ENCODE measurements at places on chromosomes 13 and 19.
A peak's percentile ranks its signal among the peaks of the same experiment; 100 is the strongest.

- peak; percentile 9 for DNase-seq
These were observed 564.1 kb downstream of the DCT start for GRCh38 chr13:93915269-93915809.

GRCh38 chr13:97228850-97229521 lies 6.9 kb downstream of the MBNL2 start:
- peak; percentile 40 for DNase-seq

- DNase-seq, result peak; percentile 17
These were observed 156.3 kb upstream of the FNDC3A start for GRCh38 chr13:48819376-48819775.

GRCh38 chr19:1861599-1862031 lies 1.8 kb downstream of the KLF16 start:
- peak; percentile 40 for DNase-seq

DNA sequence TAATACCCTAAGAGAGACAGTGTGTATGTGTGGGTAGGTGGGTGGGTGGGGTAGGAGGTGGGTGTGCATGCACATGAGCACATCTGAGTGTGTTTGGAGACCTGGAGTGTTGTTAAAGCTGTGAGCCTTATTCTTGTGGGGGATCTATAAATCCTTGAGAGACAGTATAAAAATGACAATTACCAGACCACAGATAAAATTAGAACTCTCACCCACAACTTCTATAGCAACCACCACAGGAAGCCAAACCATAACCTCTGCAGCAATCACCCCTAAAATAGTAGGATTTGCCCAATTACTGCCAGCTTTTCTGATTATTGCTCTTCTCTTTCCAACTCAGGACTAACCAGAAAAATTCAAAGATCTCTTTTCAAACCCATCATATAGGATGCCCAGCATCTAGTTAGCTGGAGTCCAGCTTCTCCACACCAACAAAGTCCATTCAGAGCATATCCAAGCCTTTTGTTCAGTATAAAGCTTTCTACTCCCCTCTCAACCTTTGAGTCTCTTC lies 93.4 kb upstream of the SLITRK1 start:
- DNase-seq, result peak; percentile 1

DNA sequence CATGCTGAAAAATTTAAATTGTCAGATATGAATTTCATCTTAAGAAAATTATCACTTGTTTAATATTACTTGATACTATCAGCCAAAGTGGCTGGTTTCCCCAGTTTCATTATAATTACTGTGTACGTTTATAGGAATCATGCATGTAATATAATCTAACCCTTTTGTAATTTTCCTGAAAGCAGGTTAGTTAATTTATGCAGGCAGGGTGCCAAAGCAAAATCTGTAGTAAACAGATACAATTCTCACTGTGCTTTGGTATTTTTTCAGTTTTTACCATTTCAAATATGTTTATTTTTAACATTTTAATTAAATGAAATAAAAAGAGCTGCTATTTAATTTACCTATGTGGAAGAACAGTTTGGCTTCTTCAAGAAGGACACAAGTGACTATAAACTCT lies 1227.5 kb upstream of the MIR17HG start:
- DNase-seq, result no peak

DNA sequence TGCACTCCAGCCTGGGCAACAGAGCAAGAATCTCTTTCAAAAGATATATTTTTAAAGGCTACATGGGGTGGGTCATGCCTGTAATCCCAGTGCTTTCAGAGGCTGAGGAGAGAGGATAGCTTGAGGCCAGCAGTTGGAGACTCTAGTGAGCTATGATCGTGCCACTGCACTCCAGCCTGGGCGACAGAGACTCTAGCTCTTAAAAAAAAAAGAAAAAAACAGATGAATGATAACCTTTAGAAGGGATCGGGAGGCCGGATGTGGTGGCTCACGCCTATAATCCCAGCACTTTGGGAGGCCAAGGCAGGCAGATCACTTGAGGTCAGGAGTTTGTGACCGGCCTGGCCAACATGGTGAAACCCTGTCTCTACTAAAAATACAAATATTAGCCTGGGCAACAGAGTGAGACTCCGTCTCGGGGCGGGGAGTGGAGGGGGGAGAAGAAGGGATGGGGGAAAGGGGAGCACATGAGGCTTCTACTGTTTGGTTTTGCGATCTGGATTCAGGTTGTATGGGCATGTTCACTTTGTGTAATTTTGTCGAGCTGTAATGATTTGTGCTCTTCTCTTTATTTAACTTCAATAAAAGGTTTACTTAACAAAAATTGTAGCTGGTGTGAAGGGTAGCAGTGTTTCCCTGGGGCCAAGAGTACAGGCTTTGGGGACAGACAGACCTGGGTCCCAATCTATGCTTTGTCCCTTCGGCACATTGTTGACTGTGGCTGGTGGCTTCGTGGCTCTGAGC lies 1.1 kb upstream of the PSMC4 start:
- DNase-seq, result no peak

GRCh38 chr19:13091400-13092157 lies 11.1 kb downstream of the LYL1 start:
- peak; percentile 82 for DNase-seq

- DNase-seq, result no peak
These were observed 999 bp upstream of the ZNF264 start for GRCh38 chr19:57190301-57190700.

- no peak for DNase-seq
These were observed 15.8 kb upstream of the ZNF431 start for GRCh38 chr19:21126078-21126477.

Measured in EH (cell line).